ENCODE measurements at places on chromosomes 6 and 20.

- no peak for DNase-seq
Measured at GRCh38 chr6:89562093-89562973, 76.2 kb downstream of the LYRM2 start.

DNA sequence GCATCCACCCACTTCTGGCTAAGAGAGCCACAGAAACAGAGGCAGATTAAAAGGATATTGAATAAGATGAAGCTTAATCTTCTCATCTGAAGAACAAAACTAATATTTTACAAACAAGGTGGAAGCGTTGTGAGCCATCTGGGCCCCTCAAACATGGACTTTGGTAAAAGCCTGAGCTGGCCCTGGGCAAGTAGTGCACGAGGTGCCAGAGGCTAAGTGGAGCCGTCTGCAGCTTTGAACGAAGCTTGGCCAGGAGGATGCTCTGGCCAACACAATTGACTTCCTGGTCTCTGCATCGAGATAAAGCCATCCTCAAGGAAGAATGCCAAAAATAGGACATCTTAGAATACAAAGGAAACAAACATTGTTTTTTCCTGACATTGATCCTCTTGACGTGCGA, 53.2 kb upstream of the PLEKHG1 start:
- DNase-seq: no peak

- DNase-seq: no peak
Measured at GRCh38 chr6:118985123-118985830, 50.3 kb upstream of the MCM9 start.

GRCh38 chr20:38060536-38060935, 27.0 kb downstream of the RPRD1B start:
- DNase-seq: no peak

DNA sequence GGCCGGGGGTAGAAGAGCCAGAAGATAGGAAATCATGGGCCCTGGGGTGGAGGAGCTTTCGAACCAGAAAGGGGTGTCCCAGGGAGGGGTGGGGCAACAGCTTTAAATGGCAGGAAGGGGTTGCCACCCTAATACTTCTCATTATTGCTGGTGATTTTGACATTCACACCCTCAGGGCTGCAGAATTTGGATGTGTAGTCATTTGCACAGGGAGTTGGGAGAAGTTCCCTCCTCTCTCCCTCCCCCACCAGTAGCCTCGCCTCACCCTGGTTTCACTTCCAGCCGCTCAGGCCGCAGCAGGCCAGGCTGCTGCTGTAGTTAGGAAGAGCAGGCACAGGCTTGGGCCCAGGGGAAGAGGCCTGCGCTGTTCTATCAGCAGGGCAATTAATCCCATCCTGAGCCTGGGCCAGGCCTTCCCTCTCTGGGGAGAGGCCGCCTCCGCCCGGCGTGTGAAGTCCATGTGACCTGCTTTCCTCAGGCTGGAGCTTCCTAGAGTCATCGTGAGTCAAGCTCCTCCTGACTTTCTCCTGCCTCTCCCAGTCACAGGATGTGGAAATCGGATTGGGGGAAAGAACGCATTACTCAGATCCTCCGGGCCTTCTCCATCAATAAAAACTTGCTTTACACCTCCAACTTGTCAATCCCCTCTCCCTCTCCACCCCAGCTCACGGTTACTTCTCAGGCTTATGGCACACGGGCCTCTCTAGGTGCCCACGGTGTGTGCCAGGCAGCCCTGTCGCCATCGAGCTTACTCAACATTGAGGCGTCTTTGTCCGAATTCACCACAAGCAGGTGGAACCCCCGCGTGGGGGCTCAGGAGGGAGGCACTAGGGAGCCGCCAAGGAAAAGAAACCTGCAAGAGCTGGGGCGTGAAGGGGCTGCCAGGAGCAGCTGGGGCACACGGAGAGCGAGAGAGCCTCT, 7.8 kb downstream of the ADTRP start:
- no peak for DNase-seq
